Stimulated activated CD8-positive, alpha-beta memory T cell treated with anti-CD3 and anti-CD28 coated beads, Interleukin-12 subunit alpha, Interleukin-12 subunit beta, amount 100 ng/mL, for 1 hour (primary cell): ENCODE measurements at places on chromosomes 2 and 18.

GRCh38 chr2:46335391-46336282 lies 38.4 kb downstream of the EPAS1 start:
- DNase-seq, result no peak

GRCh38 chr2:177291701-177292100 lies 27.2 kb upstream of the NFE2L2 start:
- no peak for DNase-seq

DNA sequence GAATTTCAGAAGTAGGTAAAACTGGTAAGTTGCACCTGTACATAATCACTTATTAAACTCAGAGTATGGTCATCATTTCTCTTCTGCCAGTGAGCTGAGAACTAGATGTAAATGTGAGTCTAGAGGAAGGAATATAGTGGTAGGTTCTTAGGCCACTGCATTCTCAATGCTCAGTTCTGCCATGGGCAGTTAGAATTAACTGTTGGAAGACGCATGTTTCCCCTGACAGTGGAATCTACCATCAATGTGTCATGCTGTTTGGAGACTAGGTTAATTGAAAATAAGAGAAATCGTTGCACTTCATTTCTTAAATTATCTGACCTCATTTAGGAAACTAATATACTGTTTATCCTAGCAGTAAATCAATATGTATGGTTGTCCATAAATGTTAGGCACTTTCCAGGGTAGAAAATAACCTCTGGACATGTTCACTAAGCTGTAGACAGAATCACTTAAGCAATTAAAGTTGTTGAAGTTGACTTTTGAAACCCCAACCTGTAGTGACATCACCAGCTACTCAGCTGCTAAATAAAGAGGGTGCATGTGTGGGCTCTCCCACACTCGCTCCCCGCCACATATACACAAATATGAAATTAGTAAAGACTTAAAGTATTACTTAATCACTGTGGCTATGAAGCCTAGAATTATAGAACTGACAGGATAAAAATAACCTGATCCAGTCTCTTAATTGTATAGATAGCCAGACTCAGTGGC lies 91.5 kb upstream of the NOSTRIN start:
- no peak for DNase-seq

DNA sequence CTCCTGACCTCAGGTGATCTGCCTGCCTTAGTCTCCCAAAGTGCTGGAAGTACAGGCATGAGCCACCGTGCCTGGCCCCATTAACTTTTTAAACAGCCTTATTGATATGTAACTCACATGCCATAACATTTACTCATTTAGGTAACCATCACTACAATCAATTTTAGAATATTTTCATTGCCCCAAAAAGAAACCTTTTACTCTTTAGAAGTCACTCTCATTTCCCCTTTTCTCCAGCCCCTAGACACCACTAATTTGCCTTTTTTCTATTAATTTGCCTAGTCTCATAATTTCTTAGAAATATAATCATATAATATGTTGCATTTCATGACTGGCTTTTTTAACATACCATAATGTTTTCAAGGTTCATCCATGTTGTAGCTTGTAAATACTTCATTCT lies 57.2 kb upstream of the TACR1 start:
- no peak for DNase-seq

DNA sequence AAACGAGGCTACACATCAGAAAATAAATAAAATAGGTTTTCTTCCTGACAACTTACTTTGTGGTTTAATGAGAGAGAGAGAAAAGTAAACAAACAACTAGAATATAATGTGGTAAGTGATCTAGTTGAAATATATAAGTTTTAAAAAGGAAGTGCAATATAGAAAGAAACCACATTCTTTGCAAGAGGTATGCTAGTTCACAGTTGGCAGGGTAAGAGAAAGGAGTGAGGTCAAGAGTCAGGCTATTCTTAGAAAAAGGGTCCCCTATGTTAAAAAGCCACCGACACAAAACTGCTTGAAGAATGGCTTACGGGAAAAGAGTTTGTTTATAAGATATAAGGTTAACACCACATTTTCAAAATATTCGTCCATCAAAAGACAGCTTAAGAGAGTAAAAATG lies 462.1 kb downstream of the ERBB4 start:
- no peak for DNase-seq

DNA sequence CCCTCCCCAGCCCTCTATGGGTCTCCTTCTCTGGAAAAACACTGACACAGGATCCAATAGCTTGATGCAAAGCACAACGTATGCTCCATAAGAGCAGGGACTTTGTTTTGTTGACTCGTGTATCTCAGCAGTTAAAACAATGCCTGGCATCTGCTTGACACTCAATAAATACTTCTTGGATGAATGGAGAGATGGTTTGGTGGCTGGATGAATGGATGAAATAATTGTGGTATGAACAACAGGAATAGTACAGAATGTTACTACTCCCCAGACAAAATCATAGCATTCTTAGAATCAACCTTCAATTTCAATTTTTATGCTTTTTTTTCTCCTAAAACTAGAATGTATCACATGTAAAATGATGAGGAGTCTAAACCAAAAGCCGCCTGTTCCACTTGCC lies 57.4 kb downstream of the KCNE4 start:
- DNase-seq, result no peak

DNA sequence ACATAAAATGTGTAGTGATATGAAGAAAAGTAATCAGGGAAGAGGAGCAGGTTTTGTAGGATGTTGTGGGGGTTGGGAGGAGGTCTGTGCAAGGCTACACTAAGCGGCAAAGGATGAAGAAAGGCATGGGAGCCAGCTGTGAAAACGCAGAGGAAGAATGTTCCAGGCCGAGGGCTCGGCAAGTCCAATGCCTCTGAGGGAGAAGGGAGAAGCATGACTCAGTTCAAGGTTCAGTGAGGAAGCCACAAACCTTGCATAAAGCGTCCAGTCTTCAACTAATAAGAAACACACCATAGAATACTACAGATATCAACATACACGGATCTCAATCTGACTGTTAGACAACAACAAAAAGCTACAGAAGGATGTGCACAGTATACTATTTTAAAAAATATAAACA lies 16.2 kb downstream of the EPB41L3 start:
- no peak for DNase-seq

DNA sequence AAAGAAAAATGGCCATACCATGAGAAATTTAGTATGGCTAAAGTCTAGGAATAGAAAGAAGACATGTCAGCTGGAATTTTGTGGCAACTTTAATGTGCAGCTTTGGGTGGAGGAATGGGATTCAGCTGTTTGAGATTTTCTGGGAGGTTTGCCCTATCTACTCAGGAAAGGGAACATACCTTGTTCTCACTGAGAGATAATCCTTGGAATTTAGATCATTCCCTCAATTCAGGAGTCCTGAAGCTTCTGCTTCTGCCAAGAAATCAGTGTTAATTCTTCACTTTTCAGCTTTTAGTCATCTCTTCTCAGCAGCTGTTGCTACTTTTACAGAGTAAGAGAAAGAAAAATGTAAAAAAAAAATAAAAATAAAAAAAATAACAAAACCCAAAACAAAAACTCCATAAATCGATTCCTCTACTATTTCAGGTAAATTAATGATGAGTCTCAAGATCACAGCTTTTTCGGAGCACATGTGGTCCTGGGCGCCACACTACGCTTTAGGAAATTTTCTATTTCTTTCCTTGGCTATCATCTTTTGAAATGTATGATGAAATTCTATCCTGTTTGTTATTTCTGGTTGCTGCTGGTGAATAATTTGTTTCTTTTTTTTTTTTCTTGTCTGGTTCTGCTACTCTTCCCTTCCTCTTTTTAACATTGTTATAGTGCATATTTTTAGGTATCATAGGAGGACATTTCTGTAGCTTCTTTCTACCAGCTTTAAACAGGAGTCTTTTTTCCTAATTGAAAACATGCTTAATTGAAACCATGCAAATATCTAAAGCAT lies 18.9 kb upstream of the BAZ2B start:
- DNase-seq, result no peak

DNA sequence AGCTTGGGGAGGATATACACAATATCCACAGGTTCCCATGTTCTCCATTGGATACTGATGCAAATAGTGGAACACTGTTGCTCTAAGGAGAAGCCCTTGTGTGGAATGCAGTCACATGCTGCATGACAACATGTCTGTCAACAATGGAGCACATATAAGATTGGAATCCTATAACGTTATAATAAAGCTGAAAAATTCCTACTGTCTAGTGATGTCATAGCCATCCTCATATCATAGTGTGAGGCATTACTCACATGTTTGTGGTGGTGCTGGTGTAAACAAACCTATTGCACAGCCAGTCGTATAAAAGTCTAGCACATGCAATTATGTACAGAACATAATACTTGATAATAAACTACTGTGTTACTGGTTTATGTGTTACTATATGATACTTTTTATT lies 394.7 kb downstream of the FBXO15 start:
- DNase-seq, result no peak

GRCh38 chr2:30457296-30457695 lies 10.2 kb downstream of the LCLAT1 start:
- no peak for DNase-seq

- no peak for DNase-seq
Measured at GRCh38 chr2:66717218-66717905, 282.4 kb downstream of the MEIS1 start.

GRCh38 chr2:75790814-75791467 lies 80.2 kb upstream of the GCFC2 start:
- no peak for DNase-seq

GRCh38 chr2:42367835-42368234 lies 6.8 kb upstream of the COX7A2L start:
- no peak for DNase-seq
